Psoas muscle (tissue), 8 donors: ENCODE measurements at places on chromosomes 2 and 18.

DNA sequence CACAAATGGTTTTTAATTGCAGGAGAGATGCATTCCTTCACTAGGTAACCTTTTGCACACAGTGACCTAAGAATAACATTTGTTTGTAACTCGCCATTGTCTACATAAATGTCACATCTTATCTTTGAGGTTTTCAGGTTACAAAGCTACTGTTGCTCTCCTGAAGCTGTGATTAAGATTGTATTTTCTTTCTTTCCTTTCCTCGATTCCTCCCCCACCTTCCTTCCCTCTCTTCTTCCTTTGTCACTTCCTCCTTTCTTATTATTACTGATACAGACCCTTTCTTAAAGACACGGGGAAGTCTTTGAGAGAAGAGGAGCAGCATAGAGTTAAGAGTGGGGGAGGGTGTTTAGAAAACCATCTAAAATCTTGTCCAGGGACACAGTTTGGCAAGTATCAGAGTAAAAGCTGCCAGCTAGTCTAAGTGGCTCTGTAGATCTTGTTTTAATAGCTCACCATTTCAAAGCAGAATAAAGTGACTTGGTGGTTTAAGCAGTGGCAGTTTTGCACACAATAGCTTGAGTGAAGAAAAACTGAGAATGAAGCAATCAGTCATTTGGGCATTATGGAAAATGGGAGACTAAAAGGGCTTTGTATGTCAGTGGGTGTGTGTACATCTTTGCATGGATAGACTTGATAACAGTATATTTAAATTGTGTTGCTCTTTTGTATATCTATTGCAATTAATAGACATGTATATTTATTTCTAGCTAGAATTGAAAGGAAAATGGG is 10.9 kb downstream of the CERS6 start:
- no peak for DNase-seq

DNA sequence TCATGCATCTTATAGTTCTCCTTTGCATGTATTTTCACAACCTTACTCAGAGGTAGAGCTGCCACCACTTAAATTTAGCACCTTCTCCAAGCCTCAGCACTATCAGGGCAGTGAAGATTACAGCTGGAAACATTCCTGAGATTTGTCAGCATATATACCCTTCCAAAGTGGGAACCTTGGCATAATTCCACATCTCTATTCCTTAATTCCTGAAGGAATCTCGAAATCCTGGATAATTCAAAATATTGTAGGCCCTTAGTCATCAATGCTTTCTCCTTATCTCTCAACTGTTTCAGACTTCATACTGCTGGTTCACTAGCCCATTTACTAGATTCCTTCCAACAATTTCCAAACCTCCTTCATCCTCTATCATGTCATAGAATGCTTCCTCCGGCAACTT is 87.4 kb downstream of the ITSN2 start:
- no peak for DNase-seq

DNA sequence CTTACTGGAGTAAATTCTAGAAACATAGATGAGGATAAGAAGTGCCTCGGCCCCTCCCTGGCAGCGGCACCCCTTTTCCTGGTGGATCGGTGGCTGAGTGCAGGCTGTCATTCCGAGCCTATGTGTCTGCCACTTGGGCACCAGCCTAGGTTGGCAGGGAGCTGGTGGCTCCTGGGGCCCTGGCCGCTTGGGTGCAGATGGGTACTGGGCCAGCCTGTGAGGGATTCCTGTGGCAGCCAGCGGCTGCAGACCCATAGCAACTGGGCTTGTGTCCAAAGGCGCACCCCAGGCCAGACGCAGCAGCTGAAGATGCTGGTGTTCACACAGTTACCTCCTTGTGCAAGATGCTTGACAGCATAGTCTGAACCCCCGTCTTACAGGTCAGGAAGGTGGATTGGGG is 2.8 kb downstream of the SNORC start:
- no peak for DNase-seq

GRCh38 chr18:68839701-68840100 is 41.8 kb downstream of the CCDC102B start:
- DNase-seq: no peak

DNA sequence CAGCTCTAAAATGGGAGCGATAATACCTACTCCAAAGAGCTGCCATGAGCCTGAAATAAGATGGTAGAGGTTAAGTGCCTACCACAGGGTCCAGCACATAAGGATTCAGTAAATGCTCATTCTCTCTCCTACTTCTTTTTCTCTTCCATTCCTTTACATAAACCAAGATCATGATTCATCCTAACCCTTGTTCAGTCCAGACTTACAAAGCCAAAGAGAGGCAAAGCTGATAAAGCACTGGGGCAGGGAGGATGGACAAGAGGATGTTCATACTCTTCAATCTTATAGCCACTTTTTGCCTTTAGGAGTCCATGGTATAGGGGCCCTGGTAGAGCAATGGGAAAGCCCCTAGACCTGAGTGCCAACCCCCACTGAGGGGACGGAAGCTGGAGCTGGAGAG is 75.6 kb upstream of the PKDCC start:
- DNase-seq: no peak

DNA sequence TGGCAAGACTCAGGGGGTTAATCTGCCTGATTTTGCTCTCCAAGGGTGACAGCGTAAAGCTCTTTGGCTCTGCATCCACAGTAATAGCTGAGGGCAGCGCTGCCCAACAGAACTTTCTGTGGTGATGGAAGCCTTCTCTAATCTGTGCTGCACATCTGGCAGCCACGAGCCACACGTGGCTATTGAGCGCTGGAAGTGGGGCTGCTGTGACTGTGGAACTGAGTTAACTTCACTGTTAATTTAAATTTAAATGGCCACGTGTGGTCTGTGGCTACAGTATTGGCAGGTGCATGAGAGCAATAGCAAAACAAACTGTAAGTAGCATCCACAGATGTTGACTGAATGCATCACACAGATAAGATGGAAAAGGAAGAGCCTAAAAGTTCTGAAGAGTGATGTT is 47.3 kb upstream of the TMEM200C start:
- no peak for DNase-seq

GRCh38 chr2:149451417-149452165 is 121.2 kb downstream of the LYPD6 start:
- DNase-seq: no peak

DNA sequence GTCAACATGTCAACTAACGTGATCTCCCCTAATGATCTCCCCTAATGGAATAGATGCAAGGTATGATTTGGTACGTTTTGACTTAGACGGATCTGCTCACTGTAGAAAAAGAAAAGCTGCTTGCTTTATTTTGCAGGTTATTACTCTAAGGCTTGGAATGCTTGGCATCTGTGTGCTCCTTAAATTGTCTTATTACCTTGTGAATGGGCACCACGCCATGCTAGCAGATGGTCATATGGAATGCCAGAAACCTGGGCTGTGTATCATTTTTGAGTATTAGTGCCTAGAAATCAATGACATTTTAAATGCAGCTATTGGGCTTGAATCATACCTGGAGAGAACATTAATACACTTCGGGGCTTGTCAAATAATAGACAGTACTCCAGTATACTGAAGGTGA is 16.5 kb upstream of the FIGN start:
- no peak for DNase-seq

DNA sequence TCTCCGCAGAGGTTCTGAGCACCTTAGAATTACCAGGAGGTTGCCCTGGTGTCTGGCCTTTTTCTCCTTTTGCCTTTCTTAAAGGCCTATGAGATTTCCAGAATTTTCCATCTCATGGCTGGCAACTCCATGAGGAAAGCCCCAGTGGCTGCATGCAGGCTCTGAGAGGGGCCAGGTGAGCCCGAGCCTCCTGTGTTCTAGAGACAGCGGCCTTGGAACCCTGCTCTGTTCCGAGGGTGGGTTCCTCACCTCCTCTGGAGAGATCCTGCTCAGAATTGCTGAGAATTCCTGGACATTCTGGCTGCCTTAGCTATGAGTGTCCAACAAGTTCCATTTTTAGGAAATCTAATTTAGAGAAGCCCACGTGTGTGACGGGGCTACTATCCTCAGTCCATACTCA is 35.7 kb upstream of the HPCAL1 start:
- DNase-seq: no peak

DNA sequence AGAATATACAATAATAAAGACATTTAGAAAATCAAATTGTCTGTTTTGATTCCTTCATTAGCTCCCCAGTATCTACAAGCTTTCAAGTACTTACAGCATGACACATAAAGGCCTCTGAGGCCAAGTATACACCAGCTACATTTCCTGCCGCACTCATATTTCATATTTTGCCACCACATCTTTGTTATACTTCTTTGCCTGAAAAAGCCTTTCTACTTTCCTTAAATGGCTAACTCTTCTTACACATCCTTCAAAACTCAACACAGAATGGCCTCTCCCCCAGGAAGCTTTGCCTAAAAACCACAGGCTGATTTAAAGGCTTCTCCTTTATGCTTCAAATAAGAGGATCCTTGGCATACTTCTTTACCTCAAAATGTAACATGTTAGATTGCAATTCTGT is 4.5 kb downstream of the STK17B start:
- no peak for DNase-seq

- DNase-seq: no peak
Measured at GRCh38 chr18:31773774-31774476, 13.2 kb upstream of the SLC25A52 start.

DNA sequence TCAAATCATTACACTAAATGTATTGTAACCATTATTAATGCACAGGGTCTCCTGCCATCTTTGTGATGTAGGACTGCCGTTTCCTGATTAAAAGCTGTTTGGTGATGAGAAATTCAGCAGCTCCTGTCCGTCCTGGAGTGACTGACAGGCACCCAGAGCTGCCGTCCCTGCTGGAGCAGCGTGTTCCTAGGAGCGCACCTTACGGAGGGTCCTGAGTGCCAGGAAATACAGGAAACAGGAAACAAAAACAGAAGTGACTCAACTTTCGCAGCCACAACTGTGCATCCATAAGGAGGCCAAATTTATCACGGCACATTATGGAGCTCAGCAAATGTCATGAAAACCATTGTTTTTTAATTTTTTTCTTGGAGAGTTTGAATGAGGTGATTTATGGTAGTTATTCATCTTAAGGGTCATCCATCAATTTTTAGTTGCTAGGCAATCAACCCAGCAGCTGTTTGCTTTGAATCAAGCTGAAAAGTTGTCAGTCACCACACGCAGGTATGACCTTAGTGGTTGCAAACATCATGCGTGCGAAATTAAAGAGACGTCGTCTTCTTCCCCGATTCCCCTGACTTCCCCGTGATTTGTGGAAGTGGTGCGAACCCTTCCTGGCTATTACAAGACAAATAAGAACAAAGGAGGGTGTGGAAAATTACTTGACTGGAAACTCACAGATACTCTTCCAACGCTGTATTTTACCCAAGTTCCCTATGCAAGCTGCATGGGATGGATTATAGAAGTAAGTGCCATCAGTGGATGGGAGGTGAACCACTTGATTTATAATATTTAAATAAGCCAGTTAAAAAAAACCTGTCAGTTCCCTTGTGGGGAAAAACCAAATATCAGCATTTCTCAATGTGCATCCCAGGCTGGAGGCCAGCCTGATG is 19.8 kb downstream of the TSHZ1 start:
- DNase-seq: no peak

DNA sequence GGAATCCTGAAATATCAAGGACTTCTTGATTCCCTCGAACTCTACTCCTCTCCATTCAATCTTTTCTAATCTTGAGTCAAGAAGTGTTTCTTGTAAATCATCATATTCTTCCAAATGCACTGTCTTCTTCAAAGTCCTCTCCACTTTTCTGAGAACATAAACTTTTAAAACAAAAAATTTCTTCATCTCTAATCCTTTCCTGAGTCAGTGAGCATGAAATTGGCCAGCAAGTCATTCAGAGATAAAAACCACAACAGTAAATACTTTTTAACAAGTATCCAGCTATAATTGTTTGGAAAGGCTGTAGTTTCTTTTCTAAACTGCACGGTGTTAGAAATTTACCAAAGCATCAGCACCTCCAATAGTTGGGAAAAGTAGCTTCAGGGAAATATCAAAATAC is 312.6 kb upstream of the GALNT5 start:
- DNase-seq: no peak

DNA sequence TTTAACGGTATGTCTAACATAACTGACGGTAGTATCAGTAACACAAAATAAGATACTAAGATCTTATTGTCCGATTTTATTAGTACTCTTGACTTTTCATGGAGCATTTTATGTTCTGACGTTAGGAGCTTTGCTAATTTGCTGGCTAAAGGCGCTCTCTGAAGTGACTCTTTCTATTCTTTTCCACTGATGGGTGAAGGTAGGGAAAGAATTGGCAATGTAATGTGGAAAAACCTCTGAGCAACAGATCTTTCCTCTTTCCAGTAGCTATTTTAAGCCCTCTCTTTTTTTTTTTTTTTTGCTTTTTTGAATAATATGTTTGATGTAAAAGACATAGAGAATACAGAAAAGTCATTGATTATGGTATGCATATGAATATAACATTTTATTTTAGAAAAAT is 4.6 kb downstream of the CCNYL1 start:
- DNase-seq: no peak

DNA sequence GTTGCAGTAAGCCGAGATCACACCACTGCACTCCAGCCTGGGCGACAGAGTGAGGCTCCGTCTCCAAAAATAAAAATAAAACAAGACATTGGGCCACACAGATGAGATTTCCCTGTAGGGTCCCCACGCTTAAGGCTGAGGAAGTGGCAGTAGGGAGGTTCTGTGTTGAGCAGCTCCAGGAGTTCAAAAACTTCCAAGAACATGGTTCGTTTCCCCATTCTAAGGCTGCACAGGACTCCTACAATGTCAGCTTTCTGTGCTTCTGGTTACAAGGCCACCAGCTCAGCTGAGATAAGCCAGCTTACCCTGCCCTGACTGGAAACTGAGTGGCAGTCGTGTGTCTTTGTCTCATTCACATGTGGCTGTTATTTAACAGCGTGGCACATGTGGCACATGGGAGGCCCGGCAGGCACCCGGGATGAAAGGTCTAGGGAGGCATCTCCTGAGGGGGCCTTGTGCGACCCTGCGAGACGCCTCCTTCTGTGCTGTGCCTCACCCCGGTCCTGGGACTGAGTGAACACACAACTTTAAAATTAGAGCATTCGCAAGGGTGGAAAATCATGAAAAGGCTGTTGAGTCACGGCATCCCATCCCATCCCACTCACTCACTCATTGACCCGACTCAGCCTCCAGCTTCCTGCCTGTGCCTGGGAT is 7.7 kb downstream of the ITGB1BP1 start:
- no peak for DNase-seq

DNA sequence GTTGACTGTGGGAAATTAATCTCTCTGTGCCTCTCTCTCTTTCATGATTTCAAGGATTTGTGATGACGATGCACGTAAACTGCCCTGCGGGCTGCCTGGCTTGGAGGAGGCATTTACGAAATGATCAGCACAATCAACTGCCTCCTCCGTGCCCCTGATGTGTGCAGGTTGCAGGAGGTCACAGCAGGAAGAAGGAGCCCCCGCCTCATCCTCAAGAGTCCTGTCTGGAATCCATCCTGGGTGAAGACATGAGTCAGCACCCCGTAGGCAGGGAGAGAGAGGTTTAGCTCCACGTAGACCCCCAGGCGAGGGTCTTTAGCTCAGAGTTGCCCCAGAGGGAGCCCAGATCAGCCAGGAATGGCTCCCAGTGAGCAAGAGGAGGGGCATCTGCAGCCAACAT is 17.1 kb upstream of the TEX51 start:
- no peak for DNase-seq
